ENCODE measurements at places on chromosomes 6 and 20.

DNA sequence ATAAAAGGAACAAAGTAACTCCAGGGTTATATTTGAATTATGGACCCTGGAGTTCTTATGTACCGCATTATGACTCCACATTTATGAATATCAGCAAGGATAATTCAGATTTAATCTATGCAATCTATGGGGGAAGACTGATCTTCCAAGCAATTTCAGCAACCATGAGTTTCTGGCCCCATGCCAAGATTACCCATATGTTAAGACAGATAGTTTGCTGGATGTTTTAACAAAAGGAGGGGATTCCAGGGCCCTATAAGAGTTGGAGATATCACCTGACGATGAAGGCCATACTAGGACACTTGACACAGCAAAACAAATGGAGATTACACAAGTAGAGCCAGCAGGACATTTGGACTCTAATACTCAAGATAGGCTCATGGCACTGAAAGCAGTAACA lies 45.9 kb upstream of the PLN start:
- no peak for DNase-seq

DNA sequence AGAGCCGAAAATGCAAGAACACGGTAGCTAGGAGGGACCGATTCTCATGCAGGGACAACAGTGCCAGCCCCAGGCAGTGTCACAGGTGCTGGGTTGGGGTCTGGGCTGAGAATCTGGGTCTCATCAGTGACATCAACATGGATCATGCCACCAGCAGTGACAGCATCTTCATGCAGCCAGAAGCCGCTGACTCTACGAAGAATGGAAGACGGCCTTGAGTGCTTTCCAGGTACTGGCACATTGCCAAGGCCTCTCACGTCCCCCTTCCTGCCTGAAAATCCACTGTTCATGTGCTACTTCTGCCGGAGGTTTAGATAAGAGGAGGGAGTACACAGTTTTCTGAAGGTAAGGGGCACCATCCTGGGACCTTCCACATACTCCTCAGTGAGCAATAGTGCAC lies 141.1 kb upstream of the FOXQ1 start:
- DNase-seq, result no peak

- no peak for DNase-seq
Measured at GRCh38 chr6:34973547-34974248, 84.6 kb downstream of the ANKS1A start.

- peak; percentile 18 for DNase-seq
Measured at GRCh38 chr6:156687789-156688619, 89.2 kb upstream of the ARID1B start.

DNA sequence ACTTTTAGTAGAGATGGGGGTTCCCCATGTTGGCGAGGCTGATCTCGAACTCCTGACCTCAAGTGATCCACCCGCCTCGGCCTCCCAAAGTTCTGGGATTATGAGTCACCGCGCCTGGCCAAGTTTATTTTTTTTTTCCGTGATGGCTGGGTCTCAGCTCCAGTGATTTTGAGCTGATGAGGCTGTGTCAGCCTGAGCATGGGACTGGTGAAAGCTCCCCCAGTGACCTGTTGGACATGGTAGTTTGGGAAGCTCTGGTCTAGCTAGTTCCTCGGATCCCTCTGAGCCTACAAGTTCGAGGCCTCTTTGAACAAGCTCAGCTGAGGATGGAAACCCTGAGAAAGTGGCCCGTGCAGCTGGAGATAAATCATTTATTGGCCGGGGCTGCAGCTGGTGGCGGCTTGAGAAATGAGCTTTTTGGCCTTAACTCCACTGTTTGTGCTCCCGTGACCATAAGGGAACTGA lies 126.8 kb downstream of the SNX5 start:
- DNase-seq, result no peak

DNA sequence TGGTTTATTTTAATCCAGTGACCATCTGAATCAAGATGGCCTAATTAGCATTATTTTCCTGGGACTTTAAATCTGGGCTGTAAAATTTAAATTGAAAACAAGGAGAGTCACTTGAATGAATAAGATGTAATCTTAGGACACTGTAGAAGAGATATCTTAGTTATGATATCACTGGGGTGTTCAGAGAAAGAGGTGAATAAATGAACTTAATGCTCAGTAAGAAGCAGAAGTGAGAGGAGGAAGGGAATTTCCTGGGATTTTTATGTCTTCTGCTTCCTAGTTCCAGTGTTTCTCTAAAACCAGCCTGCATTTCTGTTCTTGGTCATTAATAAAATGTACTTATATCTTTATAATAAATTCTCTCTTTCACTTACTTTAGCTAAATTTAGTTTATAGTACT lies 136.8 kb upstream of the PTPRK start:
- peak; percentile 50 for DNase-seq

DNA sequence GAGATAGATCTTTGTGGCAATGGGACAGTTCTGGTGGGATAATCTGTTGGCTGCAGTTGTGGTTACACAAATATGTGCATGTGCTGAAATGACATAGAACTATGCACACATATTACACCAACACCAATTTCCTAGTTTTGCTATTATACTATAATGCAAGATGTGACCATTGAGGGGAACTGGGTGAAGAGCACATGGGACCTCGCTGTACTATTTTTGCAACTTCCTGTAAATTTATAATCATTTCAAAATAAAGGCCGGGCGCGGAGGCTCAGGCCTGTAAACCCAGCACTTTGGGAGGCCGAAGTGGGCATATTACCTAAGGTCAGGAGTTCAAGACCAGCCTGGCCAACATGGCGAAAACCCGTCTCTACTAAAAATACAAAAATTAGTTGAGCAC lies 8.7 kb downstream of the ARMC12 start:
- peak; percentile 62 for DNase-seq

- DNase-seq, result no peak
Measured at GRCh38 chr6:50843842-50844241, 25.2 kb downstream of the TFAP2B start.

- DNase-seq, result no peak
Measured at GRCh38 chr6:34529665-34530327, 26.3 kb downstream of the SPDEF start.

DNA sequence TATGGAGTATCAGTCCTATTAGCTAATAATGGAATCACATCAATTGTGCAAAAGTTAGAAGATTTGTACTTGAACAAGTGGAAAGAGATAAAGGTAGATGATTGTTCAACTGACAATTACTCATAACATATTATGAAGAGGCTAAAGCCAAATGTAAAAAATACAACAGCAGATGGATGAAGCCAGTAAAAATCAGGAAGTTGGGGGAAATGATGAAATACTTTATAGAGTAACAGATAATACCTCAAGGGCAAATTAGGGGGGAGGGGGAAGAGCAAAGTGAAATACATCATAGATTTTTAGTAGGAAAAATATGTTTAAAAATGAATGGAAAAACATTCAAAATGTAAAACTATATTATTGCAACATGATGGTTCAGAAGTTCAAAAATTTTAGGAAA lies 114.0 kb downstream of the PDSS2 start:
- peak; percentile 39 for DNase-seq

GRCh38 chr6:75291331-75291730 lies 6.7 kb upstream of the TMEM30A start:
- DNase-seq, result no peak

DNA sequence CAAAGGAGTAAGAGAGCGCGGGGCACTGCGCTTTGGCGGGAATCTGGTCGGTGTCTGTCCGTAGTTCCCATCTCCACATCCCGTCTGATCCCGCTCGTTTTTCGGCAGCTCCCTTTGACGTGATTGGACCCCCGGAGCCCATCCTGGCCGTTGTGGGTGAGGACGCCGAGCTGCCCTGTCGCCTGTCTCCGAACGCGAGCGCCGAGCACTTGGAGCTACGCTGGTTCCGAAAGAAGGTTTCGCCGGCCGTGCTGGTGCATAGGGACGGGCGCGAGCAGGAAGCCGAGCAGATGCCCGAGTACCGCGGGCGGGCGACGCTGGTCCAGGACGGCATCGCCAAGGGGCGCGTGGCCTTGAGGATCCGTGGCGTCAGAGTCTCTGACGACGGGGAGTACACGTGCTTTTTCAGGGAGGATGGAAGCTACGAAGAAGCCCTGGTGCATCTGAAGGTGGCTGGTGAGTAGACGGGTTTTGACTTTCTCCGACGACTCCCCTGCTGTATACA lies 1.4 kb downstream of the BTN1A1 start:
- peak; percentile 43 for DNase-seq

DNA sequence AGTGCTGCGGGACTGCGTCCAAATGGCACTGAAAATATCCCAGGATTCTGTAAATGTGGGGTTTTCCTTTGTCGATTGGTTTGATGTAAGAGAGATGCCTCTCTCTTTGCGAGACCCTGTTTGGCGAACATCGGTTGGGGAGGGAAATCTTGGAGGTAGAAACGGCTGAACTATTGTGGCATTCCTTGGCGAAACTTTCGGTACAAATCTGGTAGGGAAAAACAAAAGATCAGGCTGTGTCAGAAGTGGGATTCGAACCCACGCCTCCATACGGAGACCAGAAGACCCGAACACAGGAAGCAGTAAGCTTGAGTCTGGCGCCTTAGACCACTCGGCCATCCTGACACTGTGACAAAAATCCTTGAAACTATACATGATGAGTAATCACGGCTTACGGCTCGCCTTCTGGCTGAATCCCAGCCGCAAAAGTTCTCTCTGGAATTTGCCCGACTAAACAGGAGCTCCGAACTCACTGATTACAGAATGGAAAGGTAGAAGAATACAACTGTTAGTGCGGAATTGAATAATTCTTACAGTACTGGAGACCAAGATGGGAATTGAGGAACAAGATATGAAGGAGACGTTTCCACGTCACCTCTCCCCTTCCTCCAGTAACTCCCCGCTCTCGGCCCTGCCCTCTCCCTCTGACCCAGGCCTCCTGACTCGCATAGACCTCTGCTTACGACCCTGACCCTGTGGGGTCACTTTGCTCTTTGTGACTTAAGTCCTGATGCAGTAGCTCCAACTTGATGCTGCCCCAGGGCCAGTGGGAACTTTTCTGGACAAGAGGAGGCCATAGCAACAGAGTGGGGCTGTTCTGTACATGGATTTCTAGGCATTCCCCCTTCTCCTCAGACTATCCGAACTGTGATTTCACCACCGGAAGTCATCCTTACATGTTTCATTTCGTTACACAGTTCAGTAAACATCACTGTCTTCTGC lies 132.8 kb upstream of the ZNF184 start:
- DNase-seq, result no peak

DNA sequence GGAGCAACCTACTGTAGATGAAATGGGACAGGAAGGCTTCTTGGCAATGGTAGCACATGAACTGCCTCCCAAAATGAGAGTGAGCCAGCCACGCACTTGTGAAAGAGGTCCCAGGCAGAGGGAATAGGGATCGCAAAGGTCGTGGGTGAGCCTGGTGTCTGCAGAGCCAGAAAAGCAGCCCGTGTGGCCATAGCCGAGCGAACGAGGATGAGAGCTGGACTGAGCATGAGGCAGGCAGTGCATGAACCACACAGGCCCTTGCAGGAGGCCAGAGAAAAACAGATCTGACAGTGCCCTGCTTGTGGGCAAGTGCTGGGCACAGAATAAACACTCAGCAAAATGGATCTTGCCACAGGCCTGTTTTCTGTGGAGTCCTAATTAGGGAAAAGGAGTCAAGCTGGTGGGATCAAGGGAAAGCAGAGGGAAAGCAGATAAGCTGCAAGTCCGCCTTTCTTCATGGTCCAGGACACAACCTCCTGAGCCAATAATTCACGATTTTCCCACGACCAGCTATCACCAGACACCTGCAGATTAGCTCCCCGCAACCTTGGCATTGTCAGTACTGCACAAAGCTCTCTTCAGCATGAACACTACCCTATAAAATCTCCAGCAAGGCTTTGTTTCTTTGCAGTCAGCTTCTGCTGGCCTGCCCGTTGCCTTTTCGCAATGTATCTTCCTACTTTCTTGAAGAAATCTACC lies 44.0 kb downstream of the GCNT2 start:
- no peak for DNase-seq

DNA sequence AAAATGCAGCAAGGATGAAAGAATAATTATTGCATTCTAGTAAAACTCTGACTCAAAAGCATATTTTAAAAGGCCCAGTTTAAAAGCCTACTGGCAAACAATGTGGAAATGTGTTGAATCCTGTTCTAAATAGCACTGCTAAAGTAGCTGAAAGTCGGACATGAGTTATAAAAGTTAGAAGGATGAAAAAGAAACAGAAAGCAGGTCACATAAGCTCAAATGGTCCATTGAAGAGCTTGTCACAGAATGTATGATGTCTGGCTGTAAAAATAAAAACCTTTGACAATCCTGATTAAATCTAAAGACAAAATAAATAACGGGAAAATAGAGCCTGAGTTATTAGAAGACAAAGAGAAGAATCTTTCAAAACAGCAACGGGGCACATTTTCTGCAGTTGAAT lies 218.6 kb upstream of the UFL1 start:
- no peak for DNase-seq

DNA sequence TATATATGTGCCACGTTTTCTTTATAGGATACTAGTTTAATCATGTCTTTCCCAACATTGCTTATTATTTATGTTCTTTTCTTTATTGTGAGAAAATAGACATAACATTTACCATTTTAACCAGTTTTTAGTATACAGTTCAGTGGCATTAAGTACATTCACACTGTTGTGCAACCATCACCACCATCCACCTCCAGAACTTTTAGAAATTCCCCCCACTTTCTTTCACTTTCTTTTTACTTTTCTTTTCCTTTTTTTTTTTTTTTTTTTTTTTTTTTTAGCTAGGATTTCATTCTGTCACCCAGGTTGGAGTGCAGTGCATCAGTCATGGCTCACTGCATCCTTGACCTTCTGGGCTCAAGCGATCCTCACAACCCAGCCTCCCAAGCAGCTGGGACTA lies 18.5 kb downstream of the RBCK1 start:
- DNase-seq, result peak; percentile 63

DNA sequence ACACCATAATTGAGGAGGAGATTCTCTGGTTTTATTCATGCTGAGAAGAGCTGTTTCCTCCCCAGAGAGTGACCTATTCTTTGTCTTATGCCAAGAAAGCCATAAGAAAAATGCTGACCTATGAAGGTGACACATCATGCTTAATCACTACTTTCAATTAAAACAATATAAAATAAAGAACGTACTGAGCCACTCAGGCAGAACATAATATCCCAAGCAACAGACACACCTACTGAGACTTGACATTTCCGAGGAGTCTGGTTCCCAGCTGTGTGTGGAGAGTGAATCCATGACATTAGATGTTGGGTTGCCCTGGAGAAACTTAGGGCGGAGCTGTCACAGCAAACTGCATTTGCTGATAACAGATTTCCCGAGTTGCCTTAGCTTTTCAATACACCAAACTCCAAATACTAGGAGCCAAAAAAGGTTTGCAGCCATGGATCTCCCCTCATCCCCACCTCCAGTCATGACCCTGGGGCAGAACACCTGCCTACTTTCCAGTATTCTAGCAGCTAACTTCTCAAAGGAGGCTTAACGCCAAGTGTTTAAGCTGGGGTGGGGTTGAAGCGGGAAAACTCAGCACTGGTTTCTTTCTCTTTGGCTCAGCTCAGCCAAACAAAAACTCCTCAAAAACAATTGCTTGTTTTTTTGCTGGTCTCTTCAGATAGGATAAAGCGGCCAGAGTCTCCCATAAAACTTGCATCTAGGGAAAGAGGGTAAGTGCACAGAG lies 92.2 kb downstream of the BACH2 start:
- DNase-seq, result no peak

DNA sequence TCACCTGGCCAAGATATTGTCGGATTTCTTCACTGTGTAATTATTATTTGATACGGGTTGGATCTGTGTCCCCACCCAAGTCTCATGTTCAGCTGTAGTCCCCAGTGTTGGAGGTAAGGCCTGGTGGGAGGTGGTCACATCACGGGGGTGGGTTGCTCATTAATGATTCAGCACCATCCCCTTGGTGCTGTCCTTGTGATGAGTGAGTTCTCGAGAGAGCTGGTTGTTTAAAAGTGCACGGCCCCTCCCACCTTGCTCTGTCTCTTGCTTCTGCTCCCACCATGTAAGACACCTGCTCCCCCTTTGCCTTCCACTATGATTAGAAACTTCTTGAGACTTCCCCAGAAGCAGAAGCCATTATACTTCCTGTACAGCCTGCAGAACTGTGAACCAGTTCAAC lies 173.9 kb upstream of the PMEPA1 start:
- DNase-seq, result no peak

All from inflammatory macrophage treated with lipopolysaccharide for 4 hours (primary cell).